ENCODE measurements at places on chromosomes 12 and 14. TPM values are rescaled to one million over a fixed set of nuclear protein-coding genes. Genes with fewer than 3 reads are reported as not detected.

DNA sequence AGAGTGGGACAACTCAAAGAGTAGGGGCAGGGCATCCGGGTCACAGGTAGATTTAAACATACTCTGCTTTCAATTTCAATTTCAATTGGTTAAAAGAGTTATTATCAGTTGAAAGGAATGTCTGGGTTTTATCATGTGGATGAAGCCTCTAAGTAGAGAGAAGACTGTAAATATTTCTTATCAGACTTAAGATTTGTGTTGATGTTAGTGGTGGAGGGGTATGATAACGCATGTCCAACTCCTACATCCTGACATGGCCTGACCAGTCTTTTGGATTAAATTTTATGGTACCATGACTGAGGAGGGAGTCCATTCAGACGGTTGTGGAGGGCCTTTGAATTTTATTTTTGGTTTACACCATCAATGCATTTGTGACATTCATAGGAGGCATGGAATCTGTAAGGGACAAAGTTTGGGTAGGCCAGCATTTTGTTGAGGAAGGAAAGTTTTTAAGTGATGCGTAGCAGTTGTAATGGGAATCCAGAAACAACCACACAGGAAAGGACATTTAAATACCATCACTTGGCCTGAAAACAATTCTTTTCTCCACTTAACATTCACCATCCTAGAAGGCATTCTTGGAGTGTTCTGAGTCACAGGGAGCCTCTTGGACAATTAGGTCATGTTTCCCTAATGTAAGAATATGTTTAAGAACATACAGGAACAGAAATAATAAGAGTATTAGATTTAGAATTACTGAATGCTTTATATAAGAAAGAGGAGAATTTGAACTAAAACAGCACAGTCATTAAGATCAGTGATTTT, 371.9 kb downstream of the ATP23 start:
- DNase-seq, result peak; percentile 94

DNA sequence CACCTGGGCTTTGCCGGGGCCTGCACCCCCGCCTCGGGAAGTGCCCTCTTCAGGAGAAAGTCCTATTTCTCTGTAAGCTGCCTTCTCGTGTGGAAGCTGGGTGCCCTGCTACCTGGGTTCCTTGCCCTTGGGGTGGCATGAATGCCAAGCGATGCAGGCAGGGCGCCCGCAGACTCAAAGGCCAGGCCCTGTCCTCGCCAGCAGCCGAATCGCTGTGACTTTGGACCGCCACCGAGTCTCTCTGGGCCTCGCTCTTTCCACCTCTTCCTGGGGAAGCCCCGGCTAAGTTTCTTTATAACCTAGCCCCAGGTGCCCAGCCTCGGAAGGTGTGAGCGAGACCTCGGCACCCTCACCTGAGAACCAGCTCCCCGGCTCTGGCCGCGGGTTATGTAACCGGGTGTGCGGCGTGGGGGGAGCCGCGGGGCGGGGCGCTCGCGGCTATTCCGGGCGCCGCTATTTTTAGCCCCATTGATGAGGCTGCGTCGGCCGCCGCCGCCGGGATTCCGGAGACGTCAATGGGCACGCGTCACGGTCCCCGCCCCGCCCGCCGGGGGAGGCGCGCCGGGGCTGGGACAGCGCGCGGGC, 14.6 kb upstream of the NR4A1 start:
- peak; percentile 70 for DNase-seq

Gene TAPBPL
- total RNA-seq, result 6.2 TPM

GRCh38 chr14:79742142-79742541, 469.2 kb downstream of the DIO2 start:
- no peak for DNase-seq

DNA sequence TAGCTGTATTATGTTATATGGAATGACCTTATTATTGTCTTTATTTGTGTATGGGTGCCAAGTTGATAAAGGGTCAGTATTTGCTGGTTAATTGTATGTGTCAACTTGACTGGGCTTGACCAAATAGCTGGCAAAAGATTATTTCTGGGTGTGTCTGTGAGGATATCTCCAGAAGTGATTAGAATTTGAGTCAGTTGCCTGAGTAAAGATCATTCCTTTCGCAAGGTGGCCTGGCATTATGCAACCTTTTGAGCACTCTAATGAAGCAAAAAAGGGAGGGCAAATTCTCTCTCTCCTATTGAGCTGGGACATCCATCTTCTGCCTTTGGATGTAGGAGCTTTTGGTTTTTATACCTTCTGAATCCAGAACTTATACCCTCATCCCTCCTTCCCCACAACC, 82.2 kb downstream of the ATXN7L3B start:
- no peak for DNase-seq

Gene DHRS4L2
- total RNA-seq, result 16.7 TPM

DNA sequence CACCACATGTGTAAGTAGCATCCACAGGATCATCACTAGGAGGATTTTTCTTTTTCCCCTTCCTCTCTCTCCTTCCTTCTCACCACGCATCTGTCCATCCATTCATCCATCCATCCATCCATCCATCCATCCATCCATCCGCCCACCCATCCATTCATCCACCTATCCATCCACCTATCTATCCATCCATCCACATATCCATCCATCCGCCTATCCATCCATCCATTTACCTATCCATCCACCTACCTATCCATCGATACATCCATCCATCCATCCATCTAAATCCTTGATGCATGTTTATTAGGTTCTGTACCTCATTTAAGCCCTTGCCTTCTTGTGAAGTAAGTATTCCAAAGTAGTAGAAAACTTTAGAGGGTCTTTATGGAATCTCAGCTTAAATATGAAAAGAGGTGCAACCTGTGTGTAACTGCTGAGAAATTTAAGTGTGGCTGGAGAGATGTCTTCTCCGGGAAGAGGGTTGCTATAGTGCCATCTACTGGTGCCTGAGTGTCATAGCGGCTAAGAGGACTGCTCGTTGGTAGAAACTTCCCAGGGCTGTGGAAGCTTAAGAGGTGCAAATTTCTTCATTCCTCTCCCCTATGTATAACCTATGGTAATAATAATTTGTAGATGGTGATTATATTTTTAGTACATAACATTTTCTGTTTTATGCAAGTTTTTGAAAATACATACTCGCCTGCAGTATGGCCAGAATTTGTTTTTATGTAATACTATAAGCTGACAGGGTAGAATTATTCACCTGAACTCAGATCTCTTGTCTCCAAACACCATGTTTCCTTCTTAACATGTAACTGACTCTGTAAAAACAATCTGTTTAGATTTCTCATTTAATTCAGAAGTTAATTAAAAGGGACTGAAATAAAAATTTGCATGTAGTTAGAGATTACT, 46.0 kb downstream of the MYO1H start:
- DNase-seq, result peak; percentile 65

GRCh38 chr12:124727922-124728321, 135.7 kb downstream of the SCARB1 start:
- DNase-seq, result no peak

- peak; percentile 17 for DNase-seq
Observed at GRCh38 chr12:47946413-47947323, 16.7 kb upstream of the TMEM106C start.

- DNase-seq, result no peak
Observed at GRCh38 chr12:452667-453210, 7.0 kb upstream of the B4GALNT3 start.

DNA sequence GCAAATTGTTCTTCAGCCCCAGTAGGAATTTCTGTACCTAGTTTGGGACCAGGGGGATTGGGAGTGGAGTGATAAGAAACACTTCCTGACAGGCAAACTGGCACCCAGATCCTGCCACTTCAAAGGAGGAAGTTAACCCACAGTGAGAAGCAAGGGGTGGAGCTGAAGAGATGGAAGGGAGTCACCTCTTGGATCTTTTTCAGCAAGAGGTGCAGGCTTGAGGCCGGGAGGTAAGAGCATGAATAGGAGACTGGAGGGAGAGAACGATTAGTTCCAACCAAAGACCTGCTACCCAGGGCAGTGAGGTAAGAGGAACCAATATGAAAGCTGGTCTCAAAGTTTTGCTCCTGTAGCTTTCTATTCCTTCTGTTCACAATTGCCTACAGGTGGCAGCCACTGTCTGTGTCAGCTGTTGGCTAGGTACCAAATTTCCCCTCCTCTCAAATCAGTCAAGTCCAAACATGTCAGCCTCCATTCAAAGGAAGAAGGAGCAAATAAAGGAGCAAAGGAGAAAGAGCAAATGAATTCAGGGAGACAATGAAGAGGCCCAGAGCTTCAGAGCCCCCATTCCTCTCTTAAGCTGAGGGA, 14.9 kb upstream of the TAC3 start:
- no peak for DNase-seq

DNA sequence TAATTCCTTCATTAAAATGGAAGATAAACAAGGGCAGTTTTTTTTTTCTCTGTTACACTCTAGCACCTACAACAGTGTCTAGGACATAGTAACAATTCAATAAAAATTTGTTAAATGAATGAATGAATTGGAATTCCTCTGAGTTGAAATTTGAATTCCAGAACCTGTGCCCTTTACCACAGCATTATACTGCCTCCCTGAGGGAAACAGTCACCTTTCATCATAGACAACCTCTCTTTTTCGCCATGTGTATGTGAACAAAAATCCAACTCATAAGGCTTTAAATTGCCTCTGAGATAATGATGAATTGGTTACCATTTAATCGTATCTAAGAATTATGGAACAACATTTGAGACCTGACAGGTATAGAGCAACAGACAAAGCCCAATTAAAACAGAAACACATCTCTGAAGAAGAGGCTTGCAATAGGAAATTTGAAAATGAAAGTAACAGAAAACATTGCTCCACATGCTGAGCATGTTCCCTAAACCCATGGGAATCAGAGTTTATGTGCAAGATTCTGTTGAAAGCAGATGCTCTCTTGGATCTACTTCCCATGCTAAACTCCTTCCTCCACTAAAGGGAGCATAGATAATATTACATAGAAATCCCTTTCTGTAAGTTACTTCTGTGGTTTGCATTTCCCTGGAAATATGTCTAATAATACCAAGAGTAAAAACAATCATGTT, 657.8 kb downstream of the GALC start:
- DNase-seq, result peak; percentile 22

DNA sequence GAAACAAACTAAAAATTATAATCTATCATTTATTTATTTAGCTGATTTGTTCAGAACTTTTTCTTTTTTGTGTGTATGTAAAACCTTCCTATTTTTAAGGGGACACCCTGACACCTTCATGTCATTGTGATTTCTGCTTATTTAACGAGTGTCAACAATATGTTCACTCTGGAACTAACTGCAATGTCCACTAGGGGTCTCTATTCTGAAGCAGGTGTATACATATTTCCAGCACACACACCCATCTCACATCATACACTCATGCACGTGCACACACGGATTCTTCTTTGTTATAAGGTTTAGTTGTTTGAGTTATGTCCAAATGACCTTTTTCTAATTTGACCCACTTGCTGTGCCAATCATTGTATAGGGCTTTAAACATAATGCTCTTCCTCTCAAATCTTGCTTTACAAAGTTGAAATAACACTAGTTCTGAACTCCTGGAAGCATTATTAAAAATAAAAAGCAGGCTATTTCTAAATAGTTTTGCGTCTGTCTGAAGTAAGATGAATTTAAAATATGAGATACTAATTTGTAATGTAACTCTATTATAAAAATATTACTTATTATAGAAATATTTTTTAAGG, 15.5 kb downstream of the E2F7 start:
- peak; percentile 66 for DNase-seq

- no peak for DNase-seq
Observed at GRCh38 chr12:49598527-49598926, 6.9 kb downstream of the FAM186B start.

DNA sequence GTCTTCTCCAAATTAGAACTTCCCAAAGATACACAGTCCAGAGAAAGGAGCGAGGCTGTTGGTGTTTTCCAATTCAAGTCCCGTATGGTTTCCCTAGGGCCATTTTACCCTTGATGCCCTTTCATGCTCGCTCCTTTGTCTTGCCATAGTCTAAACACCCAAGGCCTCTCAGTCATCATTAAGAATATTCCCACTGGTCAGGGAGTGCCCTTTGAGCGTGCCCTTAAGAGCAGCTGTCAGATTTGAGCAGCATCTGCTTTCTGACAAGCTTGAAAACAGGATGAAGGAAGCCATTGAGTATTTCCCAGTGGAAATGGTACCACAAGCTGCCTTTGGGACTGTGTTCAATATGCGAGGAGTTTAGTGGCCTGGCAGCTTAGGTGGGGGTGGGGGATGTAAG, 10.4 kb upstream of the GALNT16 start:
- no peak for DNase-seq

DNA sequence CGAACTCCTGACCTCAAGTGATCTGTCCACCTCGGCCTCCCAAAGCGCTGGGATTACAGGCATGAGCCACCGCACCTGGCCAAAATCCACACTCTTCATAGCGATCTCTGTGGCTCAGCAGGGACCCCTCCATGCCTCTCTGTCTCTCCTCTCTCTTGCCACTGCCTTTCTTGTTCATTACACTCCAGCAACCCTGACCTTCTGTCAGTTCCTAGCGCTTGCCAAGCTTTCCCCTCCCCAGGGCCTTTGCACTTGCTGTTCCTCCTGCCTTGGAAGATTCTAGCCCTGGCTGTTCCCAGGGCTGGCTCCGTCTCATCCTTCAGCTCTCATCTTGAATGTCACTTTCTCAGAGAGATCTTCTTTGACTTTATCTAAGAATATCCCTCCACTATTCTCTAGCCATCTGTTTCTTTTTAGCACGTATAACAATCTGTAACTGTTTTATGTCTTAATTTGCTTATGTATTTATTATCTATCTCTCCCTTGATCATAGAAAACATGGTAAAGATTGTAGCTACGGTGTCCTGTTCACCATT, 38.9 kb upstream of the MAP1LC3B2 start:
- DNase-seq, result no peak

- peak; percentile 58 for DNase-seq
Observed at GRCh38 chr12:91620992-91621391, 438.4 kb upstream of the DCN start.

Gene B4GALNT1
- 0.51 TPM for total RNA-seq

GRCh38 chr12:126518596-126519200, 1453.5 kb downstream of the AACS start:
- no peak for DNase-seq

Gene SLC39A2
- 0.17 TPM for total RNA-seq

DNA sequence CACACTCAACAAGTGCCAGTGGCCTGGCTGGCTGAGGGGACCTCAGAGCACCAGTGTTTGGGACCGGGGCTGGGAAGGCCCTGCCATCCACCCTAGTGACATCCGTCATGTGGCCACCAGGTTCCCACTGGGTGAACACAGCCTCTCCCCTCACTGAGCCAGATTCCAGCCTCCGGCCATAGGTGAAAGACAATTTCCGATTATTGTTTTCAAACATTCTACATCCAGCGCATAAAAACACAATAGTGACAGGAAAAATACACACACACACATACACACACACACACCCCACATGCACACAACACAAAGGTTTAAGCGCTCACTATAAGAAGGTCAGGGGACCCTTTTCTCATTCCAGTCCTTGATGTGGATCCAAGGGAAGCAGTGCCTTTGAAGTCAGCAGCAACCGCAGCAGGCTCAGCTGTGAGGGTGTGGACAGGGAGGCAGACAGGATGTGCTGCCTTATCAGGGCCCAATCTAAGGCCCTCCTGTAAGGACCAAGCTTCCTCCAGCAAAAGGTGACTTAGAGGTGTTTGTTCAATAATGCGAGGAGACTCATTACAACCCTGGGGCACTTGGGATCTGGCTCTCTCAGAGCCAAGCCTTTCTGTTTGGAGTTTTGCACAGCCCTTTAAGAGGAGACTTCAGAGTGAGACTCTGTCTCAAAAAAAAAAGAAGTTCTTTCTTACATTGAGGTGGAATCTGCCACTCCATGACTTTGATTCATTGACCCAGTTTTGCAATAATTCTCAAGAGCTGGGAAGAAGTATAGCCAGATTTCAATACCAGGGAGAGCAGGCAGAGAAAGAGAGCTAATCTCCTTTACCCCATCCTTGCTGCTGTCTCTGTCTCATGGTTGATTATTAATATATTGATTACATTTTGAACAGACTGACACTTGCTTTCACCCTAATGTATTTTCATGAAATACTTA, 227.8 kb downstream of the ZFP36L1 start:
- DNase-seq, result peak; percentile 50

- no peak for DNase-seq
Observed at GRCh38 chr12:7091171-7091570, 1.1 kb downstream of the C1R start.
